ENCODE measurements at places on chromosomes 1 and 21.
A peak's percentile ranks its signal among the peaks of the same experiment; 100 is the strongest.

GRCh38 chr1:209882286-209882685 lies 54.5 kb downstream of the UTP25 start:
- no peak for DNase-seq

- DNase-seq: no peak
Measured at GRCh38 chr1:61640531-61641530, 84.1 kb downstream of the TM2D1 start.

- DNase-seq: no peak
Measured at GRCh38 chr1:224089583-224089982, 24.3 kb upstream of the FBXO28 start.

DNA sequence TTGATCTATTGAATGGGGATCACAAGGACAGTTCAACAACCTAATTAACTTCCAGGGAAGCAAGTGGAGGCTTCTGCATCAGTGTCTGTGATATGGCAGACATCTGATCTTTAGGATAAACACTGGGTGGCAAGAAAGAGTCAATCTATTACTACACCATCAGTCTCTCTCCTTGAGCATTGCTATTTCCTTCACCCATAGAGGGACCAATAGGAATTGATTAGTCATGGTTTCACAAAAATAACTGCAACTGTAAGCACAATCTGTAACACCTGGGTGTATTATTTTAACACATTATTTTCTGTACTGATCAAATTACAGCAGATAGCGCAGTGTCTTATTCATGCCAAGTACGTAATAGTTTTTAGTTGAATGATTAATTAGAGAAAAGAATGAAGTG lies 50.3 kb downstream of the USP24 start:
- no peak for DNase-seq

- DNase-seq: no peak
Measured at GRCh38 chr1:3795453-3796214, 664 bp downstream of the LRRC47 start.

GRCh38 chr1:221444346-221444745 lies 297.5 kb downstream of the DUSP10 start:
- no peak for DNase-seq

- DNase-seq: no peak
Measured at GRCh38 chr1:243447347-243447746, 191.5 kb downstream of the SDCCAG8 start.

DNA sequence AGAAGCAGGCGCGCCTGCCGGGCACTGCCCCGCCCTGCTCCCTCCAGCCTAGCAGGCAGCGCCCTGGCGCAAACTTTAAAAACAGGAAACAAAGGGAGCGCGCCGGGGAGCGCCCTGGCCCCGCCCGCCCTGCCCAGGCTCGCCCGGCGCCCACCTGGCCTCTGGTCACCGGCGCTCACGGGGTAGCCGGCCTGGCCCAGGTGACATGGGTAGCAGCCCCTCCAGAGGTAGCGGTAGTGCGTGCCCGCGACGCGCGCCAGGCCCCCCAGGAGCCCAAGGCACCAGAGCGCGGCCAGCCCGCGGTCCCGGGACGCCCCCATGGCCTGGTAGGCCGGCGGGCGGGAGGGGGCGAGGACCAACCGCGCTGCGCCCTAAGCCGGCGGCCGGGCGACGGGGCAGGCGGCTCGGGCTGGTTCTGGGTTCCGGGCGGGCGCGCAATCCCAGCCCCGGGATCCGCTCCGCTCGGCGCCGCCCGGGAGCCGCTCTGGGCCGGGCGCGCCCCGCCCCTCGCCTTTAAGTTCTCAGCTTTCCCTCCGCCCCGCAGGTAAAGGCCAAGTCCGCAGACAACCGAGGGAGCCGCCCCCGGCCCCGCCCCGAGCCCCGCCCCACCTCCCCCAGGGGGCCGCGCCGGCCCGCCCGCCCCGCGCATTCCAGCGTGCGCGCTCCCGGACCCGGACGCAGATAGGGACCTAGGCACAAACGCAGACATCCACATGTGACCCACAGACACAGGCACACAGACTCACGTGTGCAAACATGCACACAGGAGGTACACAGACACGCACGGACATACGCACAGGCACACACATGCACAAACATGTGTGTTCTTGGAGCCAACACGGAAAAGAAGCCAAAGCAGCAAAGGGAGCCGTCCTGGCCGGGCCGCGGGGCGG lies 76.7 kb downstream of the ARHGEF16 start:
- peak; percentile 22 for DNase-seq

DNA sequence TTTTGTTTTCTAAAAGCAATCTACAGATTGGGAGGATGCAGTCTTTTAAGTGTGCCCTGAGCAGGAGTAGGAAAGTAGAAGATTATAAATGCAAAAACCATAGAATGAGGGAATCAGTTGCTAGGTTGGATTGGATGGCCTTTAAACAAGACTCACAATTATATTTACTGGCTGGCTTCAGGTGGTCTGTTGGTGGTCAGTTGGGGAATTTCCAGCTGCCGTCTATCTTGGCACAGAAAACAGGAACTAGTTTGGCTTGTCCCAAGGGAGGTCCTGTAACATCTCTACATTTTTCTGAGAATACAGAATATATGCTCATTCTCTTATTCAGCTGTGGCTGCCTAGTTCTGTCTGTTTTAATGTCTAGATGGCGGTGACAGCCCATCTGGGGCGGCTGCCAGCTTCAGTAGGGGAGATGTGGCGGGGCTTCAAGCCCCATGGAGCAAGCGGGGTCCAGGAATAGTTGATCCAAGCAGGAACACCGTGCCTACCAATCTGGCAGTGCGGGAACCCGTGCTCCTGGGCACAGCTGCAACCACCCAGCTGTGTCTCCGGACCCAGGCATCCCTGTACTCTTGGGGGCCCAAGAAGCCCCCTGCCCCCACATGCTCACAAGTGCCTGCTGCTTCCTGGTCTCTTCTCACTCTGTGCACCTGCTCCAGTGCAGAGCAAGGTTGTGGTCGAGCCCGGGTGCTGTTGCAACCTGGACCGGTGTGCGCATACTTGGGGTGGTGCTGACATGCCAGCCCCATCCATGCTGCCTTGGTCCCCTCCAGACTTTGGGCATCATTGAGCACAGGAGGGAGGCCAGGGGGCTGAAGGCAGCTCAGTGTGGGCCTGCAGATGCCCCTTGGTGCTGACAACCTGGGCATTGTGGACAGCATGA lies 1182.6 kb downstream of the AMY1C start:
- no peak for DNase-seq

DNA sequence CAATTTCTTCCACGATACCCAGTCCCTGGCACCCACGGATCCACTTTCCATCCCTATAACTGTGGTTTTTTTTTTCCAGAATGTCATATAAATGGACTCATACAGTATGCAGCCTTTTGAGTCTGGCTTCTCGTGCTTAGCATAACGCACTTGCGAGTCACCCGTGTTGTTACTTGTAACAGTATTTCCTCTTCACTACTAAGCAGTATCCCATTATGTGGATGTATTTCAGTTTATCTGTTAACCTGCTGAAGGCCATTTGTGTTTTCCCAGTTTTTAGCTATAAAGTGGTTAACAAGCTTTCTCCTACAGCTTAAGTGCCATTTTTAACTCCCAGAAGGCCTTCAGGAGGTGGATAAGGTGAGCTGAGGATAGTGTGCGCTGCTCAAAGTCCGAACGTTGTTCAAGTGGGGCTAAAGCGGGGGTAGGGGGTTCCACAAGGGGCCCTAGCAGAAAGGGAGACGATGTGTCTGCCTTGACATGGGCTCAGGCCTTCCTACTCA lies 829 bp downstream of the ADAR start:
- no peak for DNase-seq

- no peak for DNase-seq
Measured at GRCh38 chr1:155051342-155051776, 243 bp downstream of the ADAM15 start.

GRCh38 chr1:180630408-180631193 lies 1.2 kb upstream of the XPR1 start:
- DNase-seq: no peak

DNA sequence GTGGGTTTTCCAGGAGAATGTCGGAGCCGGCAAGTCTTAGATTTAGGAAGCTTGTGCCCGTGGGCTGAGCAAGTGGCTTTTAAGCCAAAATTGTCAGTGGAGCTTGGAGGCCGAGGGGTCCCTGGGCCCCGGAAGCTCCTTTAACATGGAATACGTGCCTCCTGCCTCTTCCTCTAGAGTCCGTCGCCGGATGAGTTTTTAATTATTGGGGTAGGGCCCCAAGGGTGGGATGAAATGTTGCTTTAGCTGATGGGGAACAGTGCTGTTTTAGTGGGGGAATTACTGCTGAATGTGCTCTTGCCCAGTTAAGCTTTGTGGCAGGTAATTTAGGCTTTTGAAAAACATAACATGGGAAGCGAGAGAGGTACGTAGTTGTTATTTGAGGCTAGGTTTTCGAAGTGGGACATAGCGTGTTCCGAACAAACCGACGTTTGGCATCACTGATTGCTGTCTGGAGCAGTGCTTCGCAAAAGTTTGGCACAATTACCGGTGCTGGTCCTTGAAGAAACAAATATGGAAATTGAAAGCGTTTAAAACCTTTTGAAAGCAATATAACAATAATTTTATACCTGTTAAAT lies 786 bp downstream of the RPL5 start:
- DNase-seq: peak; percentile 32

- DNase-seq: no peak
Measured at GRCh38 chr1:172642970-172643369, 15.9 kb upstream of the FASLG start.

- no peak for DNase-seq
Measured at GRCh38 chr1:184889902-184890301, 84.4 kb downstream of the NIBAN1 start.
